ENCODE measurements at places on chromosomes 6 and 20.

DNA sequence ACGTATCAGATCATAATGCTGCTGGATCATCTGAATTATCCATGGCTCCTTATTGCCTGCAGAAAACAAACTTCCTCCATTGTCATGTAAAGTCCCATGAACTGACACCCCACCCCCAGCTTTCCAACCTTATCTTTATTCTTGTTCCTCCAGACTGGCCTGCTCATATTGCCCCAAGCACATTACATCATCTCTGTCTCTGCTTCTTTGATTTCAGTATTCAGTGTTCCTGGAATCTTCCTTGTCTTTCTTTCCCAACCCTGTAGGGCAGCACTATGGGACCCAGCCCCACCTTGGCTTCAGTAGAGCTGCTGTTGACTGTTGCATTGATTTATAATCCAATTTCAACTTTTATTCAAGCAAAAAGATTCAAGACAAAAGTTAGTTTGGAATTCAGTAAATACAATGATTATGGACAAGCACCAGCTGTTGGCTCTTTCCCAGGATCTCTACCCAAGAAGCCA is 187.5 kb upstream of the ECI2 start:
- DNase-seq, result no peak

GRCh38 chr6:138403324-138403800 is 661 bp upstream of the HEBP2 start:
- no peak for DNase-seq

GRCh38 chr6:149860834-149861602 is 3.1 kb downstream of the LRP11 start:
- DNase-seq, result peak; percentile 13

GRCh38 chr6:36487698-36488097 is 44.9 kb downstream of the KCTD20 start:
- no peak for DNase-seq

DNA sequence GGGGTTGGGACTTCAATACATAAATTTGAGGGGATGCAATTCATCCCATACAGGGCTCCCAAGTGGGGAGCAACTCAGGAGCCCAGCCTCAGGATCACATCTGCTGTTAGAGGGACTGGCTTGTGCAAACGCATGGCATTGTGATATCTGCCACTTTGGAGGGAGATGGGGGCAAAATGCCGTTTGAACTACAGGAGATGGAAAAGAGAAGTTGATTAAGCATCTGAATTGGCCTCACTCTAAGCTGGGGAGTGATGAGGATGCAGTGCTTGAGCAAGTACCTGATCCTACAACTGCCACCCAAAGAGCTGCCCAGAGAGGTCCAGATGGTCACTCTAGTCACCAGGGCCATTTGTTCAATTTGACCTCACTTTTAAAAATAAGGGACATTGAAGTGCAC is 2.0 kb downstream of the LY86 start:
- DNase-seq, result no peak

GRCh38 chr6:155158030-155158843 is 105.6 kb upstream of the CLDN20 start:
- DNase-seq, result no peak

DNA sequence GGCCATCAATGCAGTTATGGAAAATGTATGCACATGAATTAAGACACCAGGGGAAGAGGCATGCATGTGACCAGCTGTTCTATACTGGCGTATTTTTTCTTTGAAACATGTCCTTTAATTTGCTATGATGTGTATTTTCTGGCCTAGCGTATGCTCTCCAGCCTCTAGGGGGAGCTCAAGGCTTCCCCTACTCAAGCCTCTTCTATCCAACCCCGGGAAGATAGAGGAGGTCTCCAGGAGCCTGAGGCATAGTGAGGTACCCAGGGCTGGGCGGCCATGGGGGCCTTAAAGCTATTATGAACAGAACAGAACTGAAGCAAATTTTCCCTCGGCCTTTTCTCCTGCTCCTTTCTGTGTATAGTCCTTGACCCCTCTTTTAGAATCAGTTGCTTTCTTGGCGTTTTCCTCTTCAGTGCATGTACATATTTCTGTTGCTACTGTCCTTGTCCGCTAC is 528.9 kb downstream of the MAFB start:
- DNase-seq, result peak; percentile 59

- no peak for DNase-seq
Measured at GRCh38 chr6:165835410-165835851, 172.4 kb upstream of the PDE10A start.

Measured in NCI-H748 treated with DMSO at 0.1 percent for 48 hours (cell line).